Stimulated activated CD4-positive, alpha-beta T cell treated with anti-CD3 and anti-CD28 coated beads, Interleukin-15, amount 100 ng/mL, for 1 hour (primary cell): ENCODE measurements at places on chromosomes 6 and 20.

DNA sequence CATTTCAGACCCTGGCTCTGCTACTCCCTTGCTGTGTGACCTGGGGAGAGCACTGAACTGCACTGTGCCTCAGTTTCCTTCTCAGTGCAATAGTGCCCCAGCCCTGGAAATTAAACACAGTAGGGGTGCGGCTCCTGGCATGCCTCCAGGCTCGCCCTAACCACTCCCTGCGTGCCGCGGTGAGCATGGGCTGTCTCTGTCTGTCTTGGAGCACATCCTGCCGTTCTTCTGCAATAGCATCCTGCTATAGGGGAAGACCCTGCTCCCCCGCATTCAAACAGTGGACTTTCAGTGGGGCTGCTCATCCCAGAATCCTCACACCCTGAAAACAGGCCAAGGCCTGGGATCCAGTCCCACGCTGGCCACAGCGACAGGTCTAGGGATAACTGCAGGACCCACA lies 129.5 kb downstream of the FOXC1 start:
- no peak for DNase-seq

GRCh38 chr6:90870561-90870960 lies 283.7 kb upstream of the MAP3K7 start:
- DNase-seq = no peak

DNA sequence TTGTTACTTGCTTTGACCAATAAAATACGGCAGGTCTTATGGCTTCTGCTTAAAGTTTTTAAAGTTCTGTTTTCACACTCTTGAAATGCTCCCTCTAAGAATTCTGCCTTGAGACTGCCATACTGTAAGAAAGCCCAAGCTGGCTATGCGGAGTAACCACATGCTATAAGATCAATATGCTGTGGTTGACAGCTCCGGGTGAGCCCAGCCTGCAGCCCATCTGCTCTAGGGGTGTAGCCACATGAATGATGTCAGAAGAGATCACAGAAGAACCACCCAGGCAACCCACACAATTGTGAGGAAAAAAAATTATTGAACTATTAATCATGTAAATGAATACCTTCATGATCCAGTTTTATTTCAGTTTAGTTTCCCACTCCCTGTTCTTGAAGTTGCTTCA lies 26.1 kb upstream of the SH3BGRL2 start:
- DNase-seq = no peak

DNA sequence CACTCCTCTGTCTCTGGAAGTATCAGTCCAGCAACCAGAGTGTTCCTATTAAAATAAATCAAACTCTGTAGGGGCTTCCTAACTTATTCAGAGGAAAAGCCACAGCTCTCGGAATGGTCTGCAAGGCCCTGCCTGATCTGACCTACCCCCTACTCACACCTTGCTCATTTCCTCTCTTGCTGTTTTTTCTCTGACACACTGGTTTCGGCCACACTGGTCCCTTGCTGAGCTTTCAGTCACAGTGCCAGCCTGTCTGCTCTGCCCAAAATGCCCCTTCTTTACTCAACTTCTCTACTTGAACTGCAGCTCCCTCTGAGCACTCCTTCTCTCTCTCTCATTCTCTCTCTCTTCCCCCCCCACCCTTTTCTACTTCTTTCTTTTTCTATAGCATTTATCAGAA lies 430.2 kb downstream of the UTRN start:
- no peak for DNase-seq

GRCh38 chr6:143843677-143843999 lies 500 bp downstream of the LTV1 start:
- no peak for DNase-seq

GRCh38 chr20:4795394-4795793 lies 73.7 kb downstream of the PRND start:
- no peak for DNase-seq

- DNase-seq = no peak
Measured at GRCh38 chr20:63551068-63551467, 2.9 kb upstream of the FNDC11 start.

- DNase-seq = no peak
Measured at GRCh38 chr6:10534419-10534762, 13.2 kb downstream of the GCNT2 start.

GRCh38 chr6:114580882-114581281 lies 238.1 kb upstream of the HS3ST5 start:
- DNase-seq = no peak
